Activated CD4-positive, alpha-beta T cell treated with anti-CD3 and anti-CD28 coated beads, Interleukin-2, Interleukin-4, amounts not matched to agents 100 ng/mL and 50 ng/mL, durations not matched to agents 16 hours and 8 hours (primary cell): ENCODE measurements at places on chromosomes 4 and X.

DNA sequence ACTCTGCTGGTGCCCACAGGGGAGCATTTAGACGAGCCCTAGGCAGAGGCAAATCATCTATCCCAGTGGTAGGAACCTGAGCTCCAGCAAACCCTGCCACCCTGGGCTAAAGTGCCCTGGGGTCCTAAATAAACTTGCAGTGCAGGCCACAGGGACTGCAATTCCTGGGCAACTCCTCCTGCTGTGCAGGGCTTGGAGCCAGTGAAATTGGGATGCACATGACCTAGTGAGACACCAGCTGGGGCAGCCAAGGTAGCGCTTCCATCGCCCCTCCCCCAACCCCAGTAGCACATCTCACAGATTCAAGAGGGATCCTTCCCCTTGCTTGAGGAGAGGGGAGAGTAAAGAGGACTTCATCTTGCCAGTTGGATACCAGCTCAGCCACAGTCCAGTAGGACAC is 44.1 kb downstream of the CHRNA9 start:
- no peak for DNase-seq

DNA sequence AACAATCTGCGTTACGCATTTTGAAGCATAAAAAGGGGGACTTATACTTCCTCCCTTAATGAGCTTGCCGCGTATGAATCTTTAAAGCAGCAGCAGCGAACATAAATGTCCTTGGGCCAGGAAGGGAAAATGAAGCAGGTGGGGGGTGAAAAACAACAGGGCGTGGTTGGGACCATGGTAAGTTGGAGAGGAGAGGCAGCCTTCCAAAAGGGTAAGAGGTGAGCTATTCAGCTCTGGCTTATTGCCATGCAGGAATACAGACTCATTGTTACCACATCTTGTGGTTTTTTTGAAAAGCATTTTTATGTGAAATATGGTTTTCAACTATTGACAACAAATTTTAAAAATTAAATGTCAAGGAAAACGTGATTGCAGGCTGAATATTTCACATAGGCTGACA is 710.7 kb upstream of the FAM241A start:
- DNase-seq = no peak

- DNase-seq = no peak
These were observed 246.1 kb upstream of the VCX start for GRCh38 chrX:7596822-7597221.

- peak; percentile 4 for DNase-seq
These were observed 411.2 kb downstream of the MID1IP1 start for GRCh38 chrX:39212456-39212855.

GRCh38 chr4:113355550-113356371 is 306.3 kb downstream of the ANK2 start:
- peak; percentile 91 for DNase-seq

DNA sequence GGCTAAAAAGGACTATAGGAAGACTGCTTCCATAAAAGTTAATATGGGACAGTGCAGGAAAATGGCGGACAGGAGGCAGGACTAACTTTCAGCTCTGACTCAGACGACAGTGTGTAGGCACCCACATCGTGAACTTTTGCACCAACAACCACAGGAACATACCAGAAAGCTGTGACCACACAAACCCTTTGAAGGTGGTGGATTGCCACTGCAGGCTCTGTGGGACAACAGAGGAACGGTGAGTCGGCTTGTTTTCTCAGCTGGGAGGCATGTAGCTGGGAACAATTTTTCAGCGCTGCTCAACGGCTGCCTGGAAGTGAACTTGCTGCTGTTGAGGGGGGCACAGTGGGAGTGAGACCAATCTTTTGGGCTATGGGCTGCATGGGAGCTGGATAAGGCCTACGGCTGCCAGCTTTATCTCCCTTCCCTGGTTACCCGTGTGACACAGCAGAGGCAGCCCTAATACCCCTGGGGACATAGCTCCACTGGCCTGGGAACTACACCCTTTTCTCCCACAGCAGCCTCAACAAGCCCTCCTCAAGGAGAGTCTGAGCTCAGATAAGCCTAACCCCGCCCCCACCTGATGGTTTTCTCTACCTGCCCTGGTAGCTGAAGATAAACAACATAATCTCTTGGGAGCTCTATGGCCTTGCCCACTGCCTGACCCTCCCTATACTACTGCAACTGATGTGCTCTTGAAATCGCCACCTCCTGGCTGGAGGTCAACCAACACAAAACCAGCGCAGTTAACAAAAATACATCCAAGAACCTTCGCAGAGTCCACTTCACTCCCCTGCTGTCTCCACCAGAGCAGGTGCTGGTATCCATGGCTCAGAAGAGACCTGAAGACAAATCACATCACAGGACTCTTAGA is 1537.0 kb downstream of the C4orf33 start:
- no peak for DNase-seq

- DNase-seq = no peak
These were observed 8.6 kb downstream of the SLC9B2 start for GRCh38 chr4:103067841-103068547.
